ENCODE measurements at places on chromosomes 4 and X.

GRCh38 chr4:151475035-151475714 is 66.2 kb downstream of the FHIP1A start:
- DNase-seq, result no peak

DNA sequence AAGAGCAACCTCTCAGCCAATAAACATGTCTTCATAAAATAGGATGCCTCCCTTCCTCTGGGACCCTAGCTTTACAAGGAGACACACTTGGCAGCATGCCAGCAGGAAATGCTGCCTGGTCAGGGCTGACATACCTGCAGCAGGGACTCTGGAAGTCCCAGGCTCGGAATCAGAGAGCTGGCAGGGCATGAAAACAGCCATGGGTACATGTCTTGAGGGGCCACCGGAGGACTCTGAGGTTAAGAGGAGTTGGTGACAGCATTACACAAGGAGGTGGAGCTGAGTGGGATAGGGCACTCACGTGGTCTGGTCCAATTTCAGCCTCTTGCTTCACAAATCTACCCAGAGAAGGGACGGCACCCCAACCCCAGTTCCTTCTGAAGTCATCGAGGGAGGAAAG is 15.7 kb downstream of the MSX1 start:
- no peak for DNase-seq

GRCh38 chrX:40298069-40298468 is 200.3 kb upstream of the BCOR start:
- DNase-seq, result no peak

DNA sequence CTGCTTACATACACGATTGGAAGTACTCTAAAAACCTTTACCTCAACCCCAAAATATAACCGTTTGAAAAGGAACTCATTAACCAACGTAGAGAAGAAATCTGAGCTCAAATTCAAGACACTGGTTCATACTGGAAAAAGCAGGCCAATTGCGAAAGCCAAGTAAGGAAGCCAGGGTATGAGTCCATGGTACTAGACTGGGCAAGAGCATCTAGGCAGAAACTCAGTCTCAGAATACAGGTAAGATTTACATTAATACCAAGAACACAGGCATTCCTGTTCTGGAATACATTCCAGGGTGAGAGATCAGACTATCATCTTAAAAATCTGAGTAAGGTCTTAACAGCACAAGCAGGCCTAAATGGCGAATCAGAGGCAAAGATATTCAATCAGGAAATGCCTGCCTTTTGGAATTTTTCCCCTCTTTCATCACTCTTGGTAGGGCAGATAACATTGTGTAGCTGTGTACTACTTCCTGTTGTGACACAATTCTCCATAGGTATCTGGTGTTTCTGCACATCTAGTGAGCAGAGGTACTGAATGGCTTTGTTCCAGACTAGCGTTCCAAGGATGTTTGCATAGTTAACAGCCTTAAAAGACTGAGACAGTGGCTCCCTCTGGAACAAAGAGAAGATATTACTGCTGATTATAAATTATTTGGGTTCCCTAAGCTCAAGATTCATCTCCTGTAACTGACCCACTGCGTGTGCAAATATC is 311.3 kb downstream of the PCDH19 start:
- DNase-seq, result peak; percentile 2

- DNase-seq, result no peak
These were observed 16.6 kb upstream of the PITX2 start for GRCh38 chr4:110639207-110640090.

GRCh38 chr4:141311246-141312204 is 90.8 kb downstream of the ZNF330 start:
- DNase-seq, result no peak

Data from epithelial cell of prostate (primary cell).